ENCODE measurements at places on chromosomes 7 and 10.

GRCh38 chr7:84529480-84530205 lies 335.1 kb upstream of the SEMA3A start:
- DNase-seq, result no peak

DNA sequence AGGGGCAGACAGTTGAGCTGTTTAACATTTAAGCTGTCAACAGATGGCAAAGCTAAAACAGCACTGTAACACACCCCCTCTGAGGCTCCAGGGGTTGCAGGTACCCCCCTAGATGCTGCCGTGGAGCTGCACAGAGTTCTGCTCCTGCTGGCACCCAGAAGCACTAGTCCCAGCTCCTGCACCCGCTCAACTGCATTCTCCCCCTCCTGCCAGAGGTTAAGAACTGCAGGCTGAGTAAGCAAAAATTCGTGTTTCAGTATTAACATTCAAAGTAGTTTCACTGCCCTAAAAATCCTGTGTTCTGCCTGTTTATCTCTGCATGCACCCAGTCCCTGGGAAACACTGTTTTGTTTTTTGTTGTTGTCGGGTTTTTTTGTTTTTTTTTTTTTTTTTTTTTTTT lies 790.8 kb upstream of the KCND2 start:
- no peak for DNase-seq

- no peak for DNase-seq
These were observed 92.0 kb downstream of the DYNC2I1 start for GRCh38 chr7:158948376-158948775.

- DNase-seq, result no peak
These were observed 42.6 kb upstream of the MYL10 start for GRCh38 chr7:101671371-101672356.

GRCh38 chr7:79282882-79283602 lies 170.4 kb downstream of the MAGI2 start:
- DNase-seq, result no peak

GRCh38 chr10:88386821-88387773 lies 196.0 kb downstream of the RNLS start:
- DNase-seq, result no peak

GRCh38 chr10:114307731-114308130 lies 68.7 kb downstream of the VWA2 start:
- DNase-seq, result no peak

- no peak for DNase-seq
These were observed 6.9 kb downstream of the KMT2E start for GRCh38 chr7:105020926-105021325.

DNA sequence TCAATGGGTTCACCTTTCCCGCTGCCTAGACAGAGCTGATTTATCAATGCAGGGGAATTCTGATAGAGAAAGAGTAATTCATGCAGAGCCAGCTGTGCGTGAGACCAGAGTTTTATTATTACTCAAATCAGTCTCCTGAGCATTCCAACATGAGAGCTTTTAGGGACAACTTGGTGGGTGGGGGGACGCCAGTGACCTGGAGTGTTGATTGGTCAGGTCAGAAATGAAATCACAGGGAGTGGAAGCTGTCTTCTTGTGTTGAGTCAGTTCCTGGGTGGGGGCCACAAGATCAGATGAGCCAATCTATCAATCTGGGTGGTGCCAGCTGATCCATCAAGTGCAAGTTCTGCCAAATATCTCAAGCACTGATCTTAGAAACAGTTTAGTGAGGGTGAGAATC lies 99.0 kb upstream of the CAV2 start:
- no peak for DNase-seq

DNA sequence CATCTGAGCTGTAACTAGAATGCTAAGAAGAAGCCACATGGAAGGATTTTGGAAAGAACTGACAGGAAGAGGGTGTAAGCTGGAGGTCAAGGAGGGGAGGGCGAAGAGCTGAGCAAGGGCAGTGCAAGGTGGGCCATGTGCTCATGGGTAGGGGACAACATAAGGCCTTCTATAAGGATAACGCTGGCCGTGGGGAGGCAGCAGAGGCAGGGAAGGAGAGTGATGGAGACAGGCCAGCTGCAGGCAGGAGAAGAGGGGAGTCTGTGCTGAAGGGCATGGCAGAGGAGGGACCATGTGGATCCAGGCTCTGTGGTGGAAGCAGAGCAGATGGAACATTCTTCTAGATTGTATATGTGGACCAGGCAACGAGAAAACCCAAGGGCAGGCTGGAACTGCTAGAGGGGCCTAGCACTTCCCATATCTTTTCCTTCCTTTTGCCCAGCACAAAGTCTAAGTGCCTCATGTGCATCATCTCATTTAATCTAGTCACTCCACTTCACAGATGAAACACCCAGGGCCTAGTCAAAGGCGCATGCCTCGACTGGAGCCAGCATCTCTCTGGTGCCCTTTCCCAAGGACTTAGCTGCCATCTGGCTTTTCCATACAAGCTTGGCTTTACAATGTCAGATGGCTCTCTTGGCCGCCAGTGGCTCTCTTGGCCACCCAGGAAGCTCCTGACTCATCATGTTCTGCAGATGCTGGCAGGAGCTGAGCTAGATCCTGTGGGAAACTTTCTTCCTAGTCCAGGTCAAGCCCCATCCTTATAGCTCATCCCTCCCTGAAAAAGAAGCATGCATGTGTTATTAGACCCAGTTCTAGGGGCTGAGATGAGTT lies 6.6 kb downstream of the LRRC18 start:
- DNase-seq, result no peak

GRCh38 chr10:113875212-113875611 lies 20.8 kb downstream of the NHLRC2 start:
- DNase-seq, result no peak

GRCh38 chr10:74922921-74923320 lies 96.5 kb downstream of the KAT6B start:
- DNase-seq, result no peak

DNA sequence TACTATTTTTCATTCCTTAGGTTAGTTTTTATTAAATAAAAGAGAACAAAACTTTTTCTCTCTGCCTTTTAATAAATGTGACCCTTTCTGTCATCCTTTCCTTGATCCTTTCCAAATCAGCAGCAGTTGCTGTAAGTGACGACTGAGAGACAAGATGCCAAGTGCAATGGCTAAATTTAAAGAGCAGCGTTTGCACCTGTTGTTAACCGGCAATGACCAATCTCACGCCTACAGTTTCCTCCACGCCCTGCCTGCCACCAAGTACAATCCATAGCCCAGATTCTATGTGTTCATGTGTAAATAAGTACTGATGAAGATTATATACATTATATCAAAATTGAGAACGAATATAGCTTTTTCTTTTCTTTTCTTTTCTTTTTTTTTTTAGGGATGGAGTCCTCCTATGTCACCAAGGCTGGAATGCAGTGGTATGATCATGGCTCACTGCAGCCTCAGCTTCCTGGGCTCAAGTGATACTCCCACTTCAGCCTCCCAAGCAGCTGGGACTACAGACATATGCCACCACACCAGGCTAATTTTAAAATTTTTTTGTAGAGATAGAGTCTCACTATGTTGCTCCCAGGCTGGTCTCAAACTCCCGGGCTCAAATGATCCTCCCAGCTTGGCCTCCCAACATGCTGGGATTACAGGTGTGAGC lies 6.5 kb upstream of the MCU start:
- DNase-seq, result no peak

DNA sequence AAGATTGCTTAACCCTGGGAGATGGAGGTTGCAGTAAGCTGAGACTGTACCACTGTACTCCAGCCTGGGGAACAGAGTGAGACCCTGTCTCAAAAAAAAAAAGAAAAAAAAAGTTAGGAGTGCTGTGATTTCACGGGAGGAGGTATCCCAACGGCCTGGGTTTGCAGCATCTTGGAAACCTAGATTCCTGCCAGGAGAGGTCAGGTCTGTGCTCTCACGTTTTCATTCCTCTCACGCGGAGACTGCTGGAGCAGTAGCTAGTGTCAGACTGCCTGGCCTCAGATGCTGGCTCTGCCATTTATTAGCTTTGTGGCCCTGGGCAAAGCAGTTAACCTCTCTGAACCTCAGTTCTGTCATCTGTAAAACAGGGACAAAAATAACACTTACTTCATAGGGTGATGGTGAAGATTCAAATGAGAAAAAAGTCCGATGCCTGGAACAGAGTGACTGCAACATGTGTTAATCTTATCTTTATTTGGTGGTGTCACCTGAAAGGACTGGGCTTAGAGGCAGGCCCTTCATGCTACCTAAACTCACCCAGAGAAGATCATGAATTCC lies 94.9 kb downstream of the GAD2 start:
- DNase-seq, result no peak
